ENCODE measurements at places on chromosomes 12 and 14.

DNA sequence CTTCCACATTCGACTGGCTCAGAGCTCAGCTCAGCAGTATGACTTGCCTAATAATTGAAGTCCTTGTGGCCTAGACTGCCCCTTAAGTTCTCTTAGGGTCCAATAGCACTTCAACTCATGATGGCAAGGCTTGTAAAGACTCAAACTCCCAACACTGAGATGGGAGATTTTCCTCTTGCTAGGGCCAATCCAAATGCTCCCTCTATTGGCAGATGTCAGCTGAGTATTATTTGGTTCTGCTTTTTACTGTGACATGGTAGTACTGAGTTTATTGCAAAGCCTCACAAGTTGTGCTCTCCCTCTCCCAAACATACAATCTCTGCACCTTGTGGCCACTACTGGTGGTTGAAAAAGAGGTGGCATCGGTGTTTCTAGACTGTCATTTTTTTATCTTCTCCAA is 164.2 kb downstream of the ALG10 start:
- no peak for DNase-seq

DNA sequence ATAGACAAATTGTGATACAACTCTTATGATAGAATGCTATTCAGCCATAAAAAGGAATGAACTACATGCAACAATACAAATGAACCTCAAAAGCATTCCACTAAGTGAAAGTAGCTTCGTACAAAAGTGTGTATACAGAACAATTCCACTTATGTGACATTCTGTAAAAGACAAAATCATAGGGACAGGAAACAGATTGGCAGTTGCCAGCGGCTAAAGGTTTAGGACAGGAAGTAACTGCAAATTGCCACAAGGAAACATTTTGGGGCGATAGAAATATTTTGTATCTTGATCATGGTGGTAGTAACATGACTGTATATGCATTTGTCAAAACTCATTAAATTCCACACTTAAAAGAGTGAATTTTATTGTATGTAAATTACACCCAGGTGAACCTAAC is 113.4 kb downstream of the CAPZA3 start:
- no peak for DNase-seq

DNA sequence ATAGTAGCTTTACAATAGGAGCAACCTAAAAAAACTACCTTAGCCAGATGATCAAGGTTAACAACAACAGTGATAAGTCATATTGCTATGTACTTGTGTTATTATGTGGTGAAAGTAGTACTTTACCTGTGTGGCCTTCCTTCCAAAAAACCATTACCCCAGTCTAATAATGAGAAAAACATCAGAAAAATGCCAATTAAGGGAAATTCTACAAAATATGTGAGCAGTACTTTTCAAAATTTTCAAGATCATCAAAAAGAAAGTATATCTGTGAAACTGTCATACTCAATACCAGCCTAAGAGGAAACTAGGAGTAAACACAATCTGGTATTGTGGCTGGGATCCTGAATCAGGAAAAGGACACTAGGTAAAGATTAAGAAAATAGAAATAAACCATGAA is 165.3 kb upstream of the PKP2 start:
- DNase-seq = no peak

DNA sequence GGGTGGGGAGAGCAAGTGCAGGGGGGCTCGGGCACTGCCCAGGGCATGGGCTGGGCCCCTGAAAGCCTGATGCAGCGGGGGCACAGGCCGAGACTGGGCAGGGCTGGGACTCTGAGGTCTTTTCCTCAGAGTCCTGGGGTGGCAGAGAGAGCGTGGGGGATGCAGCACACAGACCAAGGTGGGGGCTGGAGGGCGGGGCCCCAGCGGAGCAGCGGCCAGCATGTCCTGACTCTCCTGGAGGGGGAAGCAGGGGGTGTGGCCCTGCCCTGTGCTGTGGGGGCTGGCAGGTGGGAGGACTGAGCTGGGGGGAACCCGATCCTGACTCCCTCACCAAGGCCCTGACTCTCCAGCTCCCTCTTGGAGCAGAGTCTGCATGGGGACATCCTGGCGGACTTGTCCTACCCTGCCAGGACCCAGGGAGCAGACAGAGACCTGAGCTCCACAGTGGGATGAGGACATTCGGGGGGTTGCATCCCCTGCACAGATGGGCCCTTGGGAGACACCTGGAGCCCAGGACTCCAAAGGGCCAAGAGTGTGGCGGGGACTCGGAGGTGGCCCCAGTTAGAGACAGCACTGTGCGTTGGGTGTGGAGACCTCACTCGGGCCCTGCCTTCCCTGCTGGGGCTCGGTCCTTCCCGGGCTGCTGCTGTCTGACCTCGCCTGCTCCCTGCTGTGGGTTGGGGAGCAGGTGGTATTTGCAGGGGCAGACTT is 326.1 kb downstream of the TMEM121 start:
- no peak for DNase-seq

DNA sequence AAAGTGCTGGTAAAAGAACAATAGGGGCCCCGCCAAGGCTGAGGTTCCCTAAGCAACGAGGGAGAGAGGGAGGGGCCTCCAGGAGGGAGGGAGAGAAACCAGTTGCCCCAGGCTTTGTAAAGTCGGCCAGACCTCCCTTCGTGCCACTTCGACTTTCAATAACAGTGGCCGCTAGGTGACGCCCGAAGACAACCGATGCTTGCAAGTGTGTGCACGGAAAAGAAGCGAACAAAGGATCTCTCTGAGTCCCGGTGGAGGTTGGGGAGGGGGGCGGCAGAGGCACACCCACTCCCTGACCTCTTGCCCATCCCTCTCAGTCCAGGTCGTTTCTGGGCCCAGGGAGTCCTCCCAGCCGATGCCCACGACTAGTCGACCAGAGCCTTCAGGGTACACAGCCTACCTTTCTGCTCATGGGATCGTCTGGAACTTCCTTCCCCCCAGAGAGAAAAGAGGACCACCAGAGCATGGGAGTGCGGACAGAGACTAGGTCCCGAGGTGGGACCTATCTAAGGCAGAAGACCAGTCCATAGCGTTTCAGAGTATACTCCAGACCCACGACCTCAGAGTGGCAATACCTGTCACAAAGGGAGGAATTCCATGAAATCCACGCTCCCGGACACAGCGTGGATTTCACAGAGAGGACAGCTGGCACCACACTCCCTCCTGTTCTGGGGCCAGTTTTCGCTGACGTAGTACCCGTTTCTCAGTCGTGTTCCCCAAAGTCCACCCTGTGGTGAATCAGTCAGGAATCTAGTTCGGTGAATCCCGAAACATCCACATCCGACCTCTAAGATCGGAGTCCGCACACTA is 262.7 kb upstream of the ALG10B start:
- no peak for DNase-seq

- no peak for DNase-seq
These were observed 232.5 kb downstream of the SUDS3 start for GRCh38 chr12:118608770-118609344.

GRCh38 chr12:31570880-31571279 is 20.1 kb downstream of the DENND5B start:
- no peak for DNase-seq

GRCh38 chr12:92459850-92460249 is 242.9 kb upstream of the PLEKHG7 start:
- no peak for DNase-seq
